ENCODE measurements at places on chromosomes 6 and 20.

GRCh38 chr20:33337531-33338165 lies 54.6 kb downstream of the BPIFB1 start:
- DNase-seq = no peak

DNA sequence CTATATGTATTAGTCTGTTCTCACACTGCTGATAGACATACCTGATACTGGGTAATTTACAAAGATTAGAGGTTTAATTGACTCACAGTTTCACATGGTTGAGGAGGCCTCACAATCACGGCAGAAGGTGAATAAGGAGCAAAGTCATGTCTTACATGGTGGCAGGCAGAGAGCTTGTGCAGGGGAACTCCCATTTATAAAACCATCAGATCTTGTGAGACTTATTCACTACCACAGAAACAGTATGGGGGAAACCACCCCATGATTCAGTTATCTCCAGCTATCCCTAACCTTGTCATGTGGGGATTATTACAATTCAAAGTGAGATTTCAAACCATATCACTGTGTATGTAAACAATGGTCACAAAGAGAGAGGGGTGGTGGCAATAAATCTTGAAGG lies 6.6 kb downstream of the CST8 start:
- DNase-seq = no peak

- no peak for DNase-seq
Measured at GRCh38 chr6:68747110-68747790, 112.2 kb downstream of the ADGRB3 start.

DNA sequence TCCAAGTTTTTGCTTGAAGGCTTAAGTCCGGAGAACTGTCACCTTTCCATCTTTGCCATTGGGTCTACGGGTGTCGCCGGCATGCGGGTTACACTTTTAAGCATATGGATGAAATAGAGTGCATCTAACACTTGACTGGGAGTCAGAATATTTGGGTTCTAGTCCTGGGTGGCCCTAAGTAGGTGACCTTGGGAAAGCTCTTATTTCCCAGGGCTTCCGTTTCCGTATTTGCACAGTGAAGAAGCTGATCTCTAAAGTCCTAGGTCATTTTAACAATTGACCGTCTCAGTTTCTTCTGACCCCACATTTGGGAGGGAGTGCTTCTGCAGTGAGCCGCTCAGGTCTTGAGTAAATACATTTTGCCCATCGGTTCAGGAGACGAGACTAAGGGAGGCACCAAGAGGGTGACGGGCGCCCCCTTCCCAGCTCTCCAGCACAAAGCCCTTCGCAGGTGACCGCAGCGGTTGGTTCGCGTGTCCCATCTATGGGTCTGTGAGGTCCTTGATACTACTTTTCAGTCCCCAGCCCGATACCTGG lies 651 bp upstream of the BLTP3A start:
- DNase-seq = peak; percentile 18

GRCh38 chr20:63519668-63520503 lies 679 bp upstream of the PPDPF start:
- peak; percentile 57 for DNase-seq

- no peak for DNase-seq
Measured at GRCh38 chr6:90263633-90264032, 33.0 kb downstream of the BACH2 start.
